ENCODE measurements at places on chromosomes 3 and 15. TPM values are rescaled to one million over a fixed set of nuclear protein-coding genes. Genes with fewer than 3 reads are reported as not detected.

DNA sequence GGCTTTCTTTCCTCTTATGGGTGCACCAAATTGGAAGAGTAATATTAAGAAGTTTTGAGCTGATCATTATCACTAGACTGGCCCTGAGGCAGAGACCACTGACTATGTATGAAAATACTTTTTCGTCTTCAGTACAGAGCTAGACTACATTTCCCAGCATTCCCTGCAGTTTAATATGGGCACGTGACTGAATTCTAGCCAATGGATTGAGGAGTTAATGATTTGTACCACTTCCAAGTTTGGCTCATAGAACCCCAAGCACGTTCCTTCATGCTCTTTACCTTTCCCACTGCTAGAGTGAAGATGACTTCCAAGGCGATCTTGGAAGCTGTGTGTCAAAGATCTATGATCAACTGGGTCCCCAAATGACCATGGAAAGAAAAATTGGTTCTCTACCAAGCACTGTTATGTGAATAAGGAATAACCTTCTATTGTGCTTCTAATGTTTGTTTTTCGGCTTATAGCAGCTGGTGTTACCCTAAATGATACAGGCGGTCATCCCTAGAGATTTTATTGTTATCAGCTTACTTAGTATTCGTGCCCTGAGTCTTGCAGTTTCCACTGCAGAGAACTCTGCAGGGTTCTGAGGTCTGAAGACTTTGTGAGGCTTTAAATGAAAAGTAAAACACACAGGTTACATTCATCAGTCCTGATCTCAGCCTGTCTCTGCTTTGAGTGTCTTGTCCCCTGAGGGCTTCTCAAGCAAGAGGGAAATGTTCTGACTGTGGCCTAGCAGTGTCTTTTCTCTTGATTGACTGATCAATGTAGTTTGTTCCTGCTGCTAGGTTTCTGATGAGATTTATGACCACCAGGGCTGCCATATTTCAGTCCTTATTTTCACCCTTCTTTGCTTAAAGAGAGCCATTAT is 486.8 kb downstream of the PDCD6IP start:
- DNase-seq = no peak

The DUOXA2 gene
- total RNA-seq = not detected

DNA sequence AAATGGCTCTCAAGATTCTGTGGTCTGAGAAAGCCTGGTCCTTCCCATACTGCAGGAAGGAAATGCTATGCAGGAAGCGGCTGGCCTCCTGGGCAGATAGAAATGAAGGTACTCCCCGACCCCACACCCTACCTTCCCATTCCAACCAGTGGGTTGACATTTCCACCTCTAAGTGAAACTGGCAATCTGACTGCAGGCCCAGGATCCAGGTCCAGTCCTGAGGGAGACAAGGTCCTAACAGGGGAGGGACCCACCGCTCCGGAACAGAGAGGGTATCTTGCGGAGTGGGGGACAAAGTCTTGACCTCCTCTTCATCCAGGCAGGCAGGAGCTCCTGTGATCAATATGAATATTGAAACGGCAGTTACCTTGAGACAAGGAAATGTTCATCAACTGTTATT is 6.6 kb upstream of the LOXL1 start:
- DNase-seq = no peak

The P2RY13 gene
- total RNA-seq = not detected

DNA sequence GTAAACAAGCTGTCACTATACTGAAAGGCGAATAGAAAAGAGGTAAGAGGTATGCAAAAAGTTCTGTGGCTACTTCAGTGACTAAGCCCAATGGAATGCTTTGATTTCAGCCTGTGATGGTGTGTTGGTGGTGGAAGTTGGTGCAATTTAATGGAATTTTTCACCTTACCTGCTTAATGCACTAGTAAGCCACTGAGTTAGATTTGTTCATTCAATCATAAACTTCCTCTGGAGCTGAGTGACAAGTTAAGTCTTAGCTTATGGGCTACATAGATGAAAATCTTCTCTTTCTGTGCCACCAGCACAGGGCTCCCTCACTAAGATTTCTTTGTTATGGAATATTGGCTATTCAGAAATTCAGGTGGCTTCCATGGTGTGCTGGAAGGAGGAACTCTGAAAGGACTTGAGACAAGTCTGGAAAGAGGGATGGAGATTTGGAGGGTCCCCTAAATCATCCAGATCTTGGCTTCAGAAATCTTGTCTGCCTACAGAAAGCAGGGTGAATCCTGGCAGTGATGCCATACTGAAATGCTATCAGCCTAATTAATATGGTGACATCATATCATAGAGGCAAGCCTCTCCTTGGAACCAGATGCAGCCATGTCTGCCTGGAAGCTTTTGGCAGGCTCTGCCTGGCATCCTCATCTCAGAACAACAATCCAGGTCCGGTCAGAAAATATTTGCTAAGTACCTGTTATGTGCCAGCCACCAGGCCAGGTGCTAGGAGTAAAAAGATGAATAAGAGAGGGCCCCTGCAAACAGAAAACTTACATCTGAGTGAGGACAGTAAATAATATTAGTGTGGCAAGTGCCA is 8.1 kb upstream of the GAP43 start:
- DNase-seq = peak; percentile 48

The PLSCR2 gene
- not detected for total RNA-seq

DNA sequence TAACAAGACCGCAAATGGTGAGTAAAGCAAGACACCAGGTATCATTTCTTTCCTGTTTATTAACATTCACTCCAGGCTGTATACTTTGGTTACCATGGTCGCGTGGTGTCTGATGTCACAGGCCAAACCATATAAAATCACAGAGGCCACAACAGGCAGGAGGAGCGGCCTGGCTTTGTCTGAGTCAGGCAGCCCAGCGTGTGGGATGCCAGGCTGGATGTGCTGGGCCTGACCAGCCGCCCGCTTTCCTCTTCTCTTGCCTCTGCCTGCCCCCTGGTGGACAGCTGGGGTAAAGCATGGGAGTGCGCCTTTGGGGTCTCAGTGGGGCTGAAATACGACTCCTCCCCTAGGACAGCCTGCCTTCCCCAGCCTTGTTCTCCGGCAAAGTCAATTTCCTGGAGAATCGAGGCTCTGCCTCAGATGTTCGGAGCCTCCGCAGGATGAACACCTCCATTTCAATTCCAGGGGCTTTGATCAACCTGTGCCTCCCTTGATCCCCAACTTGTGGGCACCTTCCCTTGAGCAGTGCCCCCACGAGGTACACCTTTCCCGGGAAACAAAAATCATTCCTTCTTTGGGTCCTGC is 78.2 kb downstream of the CCNL1 start:
- DNase-seq = peak; percentile 98

The FOXB1 gene
- 2.2 TPM for total RNA-seq

DNA sequence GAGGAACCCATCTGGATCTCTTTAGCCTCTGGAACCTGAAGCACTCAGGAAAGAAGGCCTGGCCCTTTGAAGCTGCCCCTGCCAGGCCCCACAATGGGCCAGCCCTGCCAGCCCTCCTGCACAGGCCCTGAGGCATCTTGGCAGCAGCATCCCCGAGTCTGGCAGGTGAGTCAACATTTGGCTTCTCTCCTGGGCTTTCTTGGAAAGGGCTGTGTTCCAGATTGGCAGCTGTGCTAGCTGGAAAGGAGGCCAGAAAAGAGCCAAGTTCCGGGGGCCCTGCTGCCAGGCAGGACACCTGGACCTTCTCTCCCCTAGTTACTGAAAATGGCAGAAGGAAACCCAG is 187.2 kb downstream of the SHQ1 start:
- peak; percentile 82 for DNase-seq

GRCh38 chr3:76456322-76456721 is 583.6 kb upstream of the ROBO2 start:
- no peak for DNase-seq

The PPP1R2 gene
- total RNA-seq = 73.0 TPM

GRCh38 chr3:97108136-97108535 is 293.7 kb downstream of the EPHA6 start:
- DNase-seq = no peak

The ARPP21 gene
- total RNA-seq = not detected

The CCK gene
- total RNA-seq = 2.7 TPM

The FMN1 gene
- total RNA-seq = 19.6 TPM

The LRRC28 gene
- 13.5 TPM for total RNA-seq

The SLC28A1 gene
- 0.70 TPM for total RNA-seq

GRCh38 chr3:60954048-60954447 is 297.2 kb downstream of the FHIT start:
- DNase-seq = no peak
